ENCODE measurements at places on chromosomes 7 and 10.

GRCh38 chr7:89958525-89959068, 195.7 kb upstream of the STEAP1 start:
- no peak for DNase-seq

DNA sequence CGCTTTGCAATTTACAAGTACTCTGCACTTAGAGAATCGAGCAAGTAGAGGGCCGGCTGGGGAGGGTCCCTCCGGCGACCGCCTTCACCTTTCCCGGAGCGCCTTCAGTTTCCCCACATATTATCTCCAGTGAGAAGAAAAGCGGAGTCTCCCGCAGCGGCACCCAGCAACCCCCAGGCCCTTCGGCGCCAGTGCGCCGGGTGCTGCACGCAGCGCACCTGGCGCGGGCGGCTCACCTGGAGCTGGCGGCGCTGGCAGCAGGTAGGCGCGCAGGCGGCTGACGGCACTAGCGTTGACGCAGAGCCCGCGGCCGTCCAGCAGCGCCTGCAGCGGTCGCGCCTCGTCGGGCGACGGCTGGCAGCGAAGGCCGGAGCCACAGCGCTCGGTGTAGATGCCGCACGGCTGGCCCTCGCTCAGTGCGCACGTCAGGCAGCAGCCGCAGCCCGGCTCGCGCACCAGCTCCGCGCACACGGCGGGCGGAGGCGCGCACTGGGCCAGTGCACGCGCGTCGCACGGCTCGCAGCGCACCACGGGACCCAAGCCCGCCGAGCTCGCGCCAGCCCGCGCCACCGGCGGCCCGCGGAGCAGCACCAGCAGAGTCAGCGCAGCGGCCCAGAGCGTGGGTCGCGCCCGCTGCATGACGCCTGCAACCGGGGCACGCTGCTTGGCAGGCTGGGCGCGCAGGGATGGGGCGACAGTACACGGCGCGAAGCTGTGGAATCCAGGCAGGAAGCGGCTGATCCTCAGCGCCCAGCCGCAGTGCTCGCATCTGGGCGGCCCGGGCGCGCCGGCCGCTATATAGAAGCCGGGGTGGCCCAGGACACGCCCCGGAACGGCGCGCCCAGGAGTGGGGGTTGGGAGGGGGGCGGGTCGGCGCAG, at the start of gene IGFBP3:
Gene IGFBP3 (minus strand): TSS at position 771 of the 879 bp plus-strand sequence. CDS start 132 bp downstream, at position 639.
- DNase-seq: peak; percentile 64

DNA sequence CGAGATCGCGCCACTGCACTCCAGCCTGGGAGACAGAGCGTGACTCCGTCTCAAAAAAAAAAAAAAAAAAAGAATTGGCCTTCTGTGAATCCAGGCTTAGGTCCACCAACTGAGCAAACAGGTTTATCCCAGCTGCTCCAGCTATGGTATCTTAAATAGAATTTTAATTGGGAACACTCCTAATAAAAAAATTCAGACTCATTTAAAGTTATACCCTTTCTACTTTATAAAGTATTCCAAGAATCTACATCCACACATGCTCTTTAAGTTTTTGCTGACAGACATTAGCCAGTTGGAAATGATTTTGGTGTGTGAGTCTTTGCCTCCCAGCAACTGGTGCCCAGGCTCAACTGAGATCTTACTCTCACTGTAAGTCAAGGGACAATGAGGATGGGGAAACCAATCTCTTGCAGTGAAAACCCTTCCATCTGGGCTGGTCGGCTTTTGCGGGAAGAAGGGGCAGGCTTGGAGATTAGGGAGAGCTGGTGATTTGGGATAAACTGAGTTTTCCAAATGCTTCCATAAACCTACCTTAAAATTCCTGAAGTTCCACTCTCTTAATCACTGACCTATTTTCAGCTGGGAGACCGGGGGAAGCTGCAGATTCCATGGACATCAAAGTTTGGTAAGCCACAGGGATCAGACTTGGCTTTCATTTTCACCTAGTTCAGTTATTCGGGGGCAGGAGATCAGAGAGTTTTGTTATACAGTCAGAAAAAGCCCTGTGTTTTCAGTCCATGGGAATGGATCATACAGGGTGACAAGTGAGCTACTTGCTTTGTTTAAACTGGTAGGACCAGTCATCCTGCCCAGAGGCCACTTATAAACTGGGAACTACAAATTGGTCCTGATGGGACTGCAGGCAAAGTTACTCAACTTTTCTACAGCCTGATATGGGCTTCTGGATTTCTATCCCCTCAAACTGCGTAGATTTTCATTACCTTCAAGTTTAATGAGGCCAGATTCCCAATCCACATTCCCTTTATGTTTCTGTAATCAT, 89.3 kb upstream of the ZNF746 start:
- DNase-seq: no peak

DNA sequence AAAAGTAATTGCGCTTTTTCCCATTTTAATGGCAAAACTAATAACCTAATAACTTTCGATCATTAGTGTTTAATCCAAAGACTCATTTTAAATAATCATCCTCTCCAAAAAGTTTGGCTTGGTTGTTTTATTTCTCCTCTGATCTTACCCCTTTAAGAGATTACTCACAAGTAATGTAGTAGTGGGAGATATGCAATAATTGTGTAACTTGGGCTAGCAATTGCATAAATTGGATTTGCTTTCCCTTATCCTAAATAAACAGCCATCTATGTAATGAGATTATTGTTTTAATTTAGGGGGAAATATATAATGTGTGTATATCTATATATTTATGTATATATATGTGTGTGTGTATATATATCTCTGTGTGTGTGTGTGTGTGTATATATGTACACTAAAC, 82.5 kb downstream of the RNLS start:
- DNase-seq: no peak

DNA sequence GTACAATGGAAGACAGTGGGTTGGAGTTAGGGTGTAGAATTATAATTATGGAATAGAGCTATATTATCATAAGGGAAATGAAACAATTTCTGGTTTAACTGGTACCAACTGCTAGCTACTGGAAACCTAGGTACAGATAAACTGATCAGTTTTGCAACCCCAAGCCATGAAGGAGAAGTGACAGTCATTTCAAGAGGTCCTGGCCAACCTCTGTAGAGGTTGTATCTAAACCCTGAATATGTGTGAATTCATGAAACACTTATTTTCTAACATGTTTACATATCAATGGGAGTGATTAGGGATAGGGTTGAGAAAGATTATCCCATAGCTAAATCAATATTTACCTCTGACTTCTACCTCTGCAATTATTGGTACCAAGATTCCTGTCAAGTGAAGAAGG, 29.9 kb upstream of the CC2D2B start:
- DNase-seq: no peak

- DNase-seq: no peak
Observed at GRCh38 chr7:138342990-138343389, 117.1 kb upstream of the TRIM24 start.

GRCh38 chr10:48361176-48361575, 54.7 kb downstream of the MAPK8 start:
- no peak for DNase-seq

GRCh38 chr10:67725567-67725966, 29.6 kb upstream of the CTNNA3 start:
- DNase-seq: no peak

Measured in astrocyte (in vitro differentiated cells and primary cell).